ENCODE measurements at places on chromosomes 11 and 22.

- DNase-seq = no peak
These were observed 19.8 kb downstream of the CAT start for GRCh38 chr11:34458525-34458924.

DNA sequence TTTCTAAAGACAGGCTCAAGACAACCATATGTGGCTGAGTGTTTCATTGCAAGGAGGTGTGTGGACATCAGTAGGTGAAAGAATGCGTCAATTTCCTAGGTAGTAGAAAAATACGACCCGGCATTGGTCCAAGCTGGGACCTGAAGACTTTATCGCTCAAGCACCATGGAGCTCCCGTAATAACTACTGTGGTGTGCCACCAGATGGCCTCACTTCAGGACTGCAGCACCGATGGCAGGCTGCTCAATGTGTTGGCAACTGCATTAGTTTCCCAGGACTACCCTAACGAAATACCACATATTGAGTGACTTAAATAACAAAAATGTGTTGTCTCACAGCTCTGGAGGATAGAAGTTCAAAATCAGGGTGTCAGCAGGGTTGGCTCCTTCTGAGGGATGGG is 72.4 kb upstream of the FAT3 start:
- no peak for DNase-seq

DNA sequence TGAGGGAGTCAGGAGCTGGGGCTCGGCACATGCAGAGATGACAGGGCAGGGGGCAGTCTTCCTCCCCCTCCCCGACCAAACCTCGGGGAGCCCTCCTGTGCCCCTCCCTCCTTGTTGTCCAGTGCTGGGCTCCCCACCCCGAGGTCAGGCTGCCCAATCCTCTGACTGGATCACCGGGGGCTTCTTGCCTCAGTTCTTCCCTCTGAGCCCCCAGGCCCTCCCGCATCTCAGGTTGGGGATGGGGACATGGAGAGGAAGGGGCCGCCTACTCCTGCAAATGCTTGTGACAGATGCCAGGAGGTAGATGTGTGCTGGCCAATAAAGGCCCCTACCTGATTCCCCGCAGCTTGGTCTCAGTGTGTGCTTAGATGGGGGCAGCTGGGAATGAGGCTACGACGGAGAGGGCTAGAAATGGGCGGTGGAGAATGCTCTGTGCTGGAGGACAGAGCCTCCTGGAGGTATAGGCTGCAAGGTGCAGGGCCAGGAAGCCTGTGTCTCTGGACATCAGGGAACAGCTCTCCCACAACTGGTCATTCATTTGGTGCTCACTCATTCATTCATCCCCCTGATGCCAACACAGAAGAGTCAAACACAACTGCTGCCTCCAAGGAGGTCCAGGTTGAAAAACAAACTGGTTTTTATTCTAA is 8.4 kb downstream of the RHBDD3 start:
- no peak for DNase-seq

DNA sequence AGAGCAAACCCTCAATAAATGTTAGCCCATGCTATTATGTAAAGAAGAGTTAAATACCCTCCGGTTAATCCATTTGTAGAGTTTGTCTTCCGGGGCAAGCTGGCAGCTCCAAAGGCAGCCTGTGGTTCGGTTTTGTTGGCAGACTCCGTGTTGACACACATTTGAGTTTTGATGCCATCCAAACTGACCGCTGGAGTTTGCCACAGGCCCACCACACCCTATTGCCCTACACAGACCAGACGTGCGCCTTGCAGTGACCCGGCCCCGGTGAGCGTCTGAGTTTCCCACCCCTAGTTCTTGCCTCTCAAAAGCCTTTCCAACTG is 25.1 kb downstream of the ELFN2 start:
- no peak for DNase-seq

- DNase-seq = no peak
These were observed 59.3 kb upstream of the FAM181B start for GRCh38 chr11:82792822-82793569.
